ENCODE measurements at places on chromosomes 2 and 18. TPM values are rescaled to one million over a fixed set of nuclear protein-coding genes. Genes with fewer than 3 reads are reported as not detected.
A peak's percentile ranks its signal among the peaks of the same experiment; 100 is the strongest.

CHAC2 gene
- polyA plus RNA-seq = 2.4 TPM

NOSTRIN gene
- not detected for polyA plus RNA-seq

- no peak for DNase-seq
Measured at GRCh38 chr2:72833084-72833714, 7.4 kb upstream of the EXOC6B start.

- no peak for DNase-seq
Measured at GRCh38 chr18:3046216-3046808, 33.4 kb upstream of the LPIN2 start.

GRCh38 chr2:78707776-78708386, 317.6 kb upstream of the REG3G start:
- DNase-seq = no peak

DNA sequence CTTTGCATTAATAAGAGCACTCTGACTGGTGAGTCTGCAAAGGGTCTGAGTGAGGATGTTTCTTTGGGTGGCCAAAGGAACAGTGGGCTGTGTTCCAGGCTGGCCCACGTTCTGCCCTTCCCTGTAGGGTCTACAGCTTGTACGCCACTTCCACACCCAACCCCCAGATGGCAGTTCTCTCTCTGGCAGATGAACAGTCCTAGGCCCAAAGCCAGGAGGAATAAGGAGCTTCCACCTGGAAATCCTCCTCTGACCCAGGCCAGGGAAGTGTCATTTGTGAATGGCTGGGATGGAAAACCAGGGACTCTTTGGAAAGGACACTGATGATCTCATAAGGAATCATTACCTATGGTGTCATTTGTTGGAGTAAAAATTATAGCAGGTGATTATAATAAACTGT, 6.6 kb downstream of the OTOF start:
- no peak for DNase-seq

SNORC gene
- polyA plus RNA-seq = 0.48 TPM

SCTR gene
- polyA plus RNA-seq = not detected

- no peak for DNase-seq
Measured at GRCh38 chr2:11366326-11366741, 21.9 kb upstream of the ROCK2 start.

TTN gene
- polyA plus RNA-seq = 0.07 TPM

DNA sequence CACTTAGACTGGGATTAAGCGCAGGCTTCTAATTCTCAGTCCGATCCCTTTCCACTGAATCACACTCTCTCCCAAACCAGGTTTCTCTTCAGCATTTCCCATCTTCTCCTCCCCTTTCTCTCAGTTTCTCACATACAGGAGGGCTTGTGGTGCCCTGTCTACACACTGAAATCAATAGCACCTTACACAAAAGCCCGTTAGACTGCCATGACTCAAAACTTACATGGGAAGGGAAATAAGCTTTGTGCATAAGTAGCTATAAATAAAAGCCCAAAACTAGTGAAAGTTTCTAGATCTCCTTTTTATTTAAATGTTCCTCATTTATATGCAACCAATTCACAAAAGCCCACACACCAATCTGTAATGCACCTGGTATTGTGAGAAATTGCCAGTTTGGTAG, 318.4 kb downstream of the TXNL1 start:
- DNase-seq = no peak

PRSS56 gene
- not detected for polyA plus RNA-seq

GPBAR1 gene
- 0.05 TPM for polyA plus RNA-seq

DNA sequence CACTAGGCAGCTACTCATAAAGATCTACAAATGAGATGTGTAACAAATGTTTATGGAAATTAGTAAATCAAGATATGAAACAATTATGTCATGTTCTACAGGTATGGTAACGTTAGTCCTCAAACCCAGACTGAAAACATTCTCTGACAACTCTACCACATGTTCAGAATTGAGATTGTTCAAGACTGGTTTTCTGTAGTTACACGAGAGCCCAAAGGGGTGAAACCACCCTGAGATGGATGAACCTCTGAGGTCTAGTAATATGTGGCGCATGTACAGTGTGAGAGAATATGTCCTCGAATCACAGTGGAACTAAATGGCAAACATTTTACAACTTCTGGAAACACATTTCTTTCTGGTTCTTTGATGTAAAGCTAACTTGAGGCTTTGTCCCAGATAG, 614.3 kb downstream of the ZEB2 start:
- DNase-seq = no peak

GRCh38 chr18:51266773-51267172, 69.3 kb upstream of the MEX3C start:
- DNase-seq = no peak

GRCh38 chr18:63422864-63423304, 608 bp upstream of the VPS4B start:
- no peak for DNase-seq

PPIL3 gene
- 40.8 TPM for polyA plus RNA-seq

GPR45 gene
- polyA plus RNA-seq = not detected

GRCh38 chr2:10344105-10345066, 41.7 kb downstream of the HPCAL1 start:
- no peak for DNase-seq

DNA sequence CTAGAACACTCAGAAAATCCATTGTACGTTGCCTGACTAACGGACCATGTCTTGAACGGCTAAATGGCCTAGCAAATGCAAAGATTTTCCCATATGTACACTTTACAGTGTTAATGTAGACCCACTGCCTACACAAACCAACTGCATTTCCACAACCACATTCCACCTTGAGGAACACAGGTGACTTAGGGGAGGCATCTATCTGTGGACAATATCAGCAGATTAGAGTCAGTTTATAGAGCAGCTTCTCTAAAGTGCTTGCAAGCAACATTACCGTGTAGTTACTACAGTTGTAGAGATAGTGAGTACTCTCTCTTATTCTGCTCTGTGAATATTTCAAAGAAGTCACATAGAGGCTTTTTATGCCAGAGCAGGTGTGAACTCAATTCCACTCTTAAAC, 139.6 kb downstream of the TCF4 start:
- DNase-seq = no peak

GRCh38 chr2:42063431-42064171, 15.8 kb downstream of the PKDCC start:
- DNase-seq = peak; percentile 54

- no peak for DNase-seq
Measured at GRCh38 chr2:143937723-143938350, 582.1 kb downstream of the ZEB2 start.
